ENCODE measurements at places on chromosomes 1 and 21.

DNA sequence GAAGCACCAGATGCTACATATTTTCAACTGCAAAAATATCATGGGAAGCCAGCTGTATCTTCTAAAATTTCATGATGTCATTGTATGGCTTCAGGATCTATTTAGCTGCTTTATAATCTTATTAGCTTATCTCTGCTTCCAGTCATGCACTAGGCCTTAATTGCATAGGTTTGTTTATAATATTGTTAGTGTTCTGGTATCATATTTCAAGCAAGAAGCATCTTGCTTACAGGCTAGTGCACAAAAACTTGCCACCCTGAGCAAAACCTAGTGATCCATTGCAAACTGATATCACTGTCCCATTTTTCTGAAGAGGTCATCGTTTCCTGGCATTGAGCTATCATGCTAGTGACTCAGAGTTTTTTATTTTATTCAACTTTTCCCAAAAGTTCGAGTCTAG, 15.7 kb upstream of the NRIP1 start:
- DNase-seq, result no peak

GRCh38 chr21:46127239-46128105, 27.9 kb downstream of the FTCD start:
- DNase-seq, result peak; percentile 38

GRCh38 chr1:32949519-32949918, 15.1 kb downstream of the RNF19B start:
- no peak for DNase-seq

- peak; percentile 68 for DNase-seq
Observed at GRCh38 chr1:229059671-229060539, 211.0 kb upstream of the RAB4A start.

DNA sequence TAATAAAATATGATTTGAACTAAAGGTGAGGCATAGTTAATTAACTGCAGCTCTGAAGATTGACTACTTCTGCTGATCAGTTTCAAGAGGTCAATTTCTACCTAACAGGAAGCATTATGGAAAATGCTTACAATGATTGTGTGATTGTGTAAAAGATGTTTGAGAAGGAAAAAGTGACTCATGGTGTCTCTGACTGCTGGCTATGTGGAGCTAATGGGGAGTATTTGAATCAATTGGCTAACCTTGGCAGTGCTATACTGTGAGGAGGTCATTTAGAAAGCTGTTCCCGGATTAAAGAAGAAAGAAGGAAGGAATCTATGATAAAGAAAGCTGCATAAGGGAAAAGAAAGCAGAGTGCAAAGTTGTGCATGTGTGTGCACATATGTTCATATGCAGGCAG, 376.5 kb downstream of the ADGRL2 start:
- no peak for DNase-seq

DNA sequence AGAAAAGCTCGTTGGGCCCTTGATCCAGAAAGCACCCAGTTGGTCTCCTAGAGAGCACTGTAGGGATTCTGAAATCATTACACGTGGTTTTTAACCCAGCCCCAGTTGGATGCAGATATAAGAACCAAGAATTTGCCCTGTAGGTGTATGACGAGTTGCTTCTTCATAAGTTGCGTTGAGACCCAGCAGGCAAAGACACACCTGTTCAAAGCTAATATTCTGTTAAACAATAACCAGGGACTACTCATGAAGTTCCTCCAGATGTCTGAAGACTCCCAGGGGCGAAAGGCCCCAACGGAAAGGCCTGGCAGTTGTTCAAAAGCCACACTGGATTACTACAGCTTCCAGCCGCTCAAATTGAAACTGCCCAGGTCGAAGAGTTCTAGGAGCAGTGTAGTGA, 88.6 kb upstream of the HNRNPU start:
- no peak for DNase-seq

Measured in Right ventricle myocardium superior (tissue), 1 donor.